Activated naive CD4-positive, alpha-beta T cell (primary cell): ENCODE measurements at places on chromosomes 3 and 15.

GRCh38 chr3:133962849-133963248 is 66.9 kb downstream of the SLCO2A1 start:
- no peak for DNase-seq

GRCh38 chr3:195761123-195761566 is 40.4 kb downstream of the MUC20 start:
- DNase-seq = no peak

- DNase-seq = no peak
These were observed 27.0 kb downstream of the KIF7 start for GRCh38 chr15:89628301-89628700.

GRCh38 chr15:86413191-86413590 is 333.5 kb downstream of the AGBL1 start:
- DNase-seq = no peak

DNA sequence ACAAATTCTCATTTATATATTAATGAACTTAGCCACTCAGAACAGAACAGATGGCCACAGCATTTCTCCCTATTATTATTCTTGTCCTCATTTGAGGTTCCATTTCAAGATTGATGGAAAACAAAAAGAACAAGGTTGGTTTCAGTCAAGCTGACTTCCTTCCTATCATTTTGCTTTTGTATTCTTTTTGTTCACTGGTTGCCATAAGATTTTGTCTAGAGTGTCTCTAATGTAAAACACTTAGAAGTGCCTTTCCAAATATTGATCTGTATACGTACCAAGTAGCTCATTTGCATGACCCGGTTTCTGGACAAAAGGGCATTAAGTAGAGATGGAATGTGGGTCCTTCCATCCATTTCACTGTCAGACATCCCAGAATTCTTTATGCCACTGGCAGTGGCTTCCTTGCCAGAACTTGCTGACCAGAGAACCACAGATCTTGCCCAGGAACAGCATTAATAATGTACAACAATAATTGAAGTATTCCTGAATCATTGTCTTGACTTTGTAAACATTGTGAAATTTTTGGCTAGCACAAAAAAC is 63.8 kb downstream of the PEX5L start:
- no peak for DNase-seq

- DNase-seq = no peak
These were observed 150.0 kb downstream of the CLSTN2 start for GRCh38 chr3:140085001-140085400.

DNA sequence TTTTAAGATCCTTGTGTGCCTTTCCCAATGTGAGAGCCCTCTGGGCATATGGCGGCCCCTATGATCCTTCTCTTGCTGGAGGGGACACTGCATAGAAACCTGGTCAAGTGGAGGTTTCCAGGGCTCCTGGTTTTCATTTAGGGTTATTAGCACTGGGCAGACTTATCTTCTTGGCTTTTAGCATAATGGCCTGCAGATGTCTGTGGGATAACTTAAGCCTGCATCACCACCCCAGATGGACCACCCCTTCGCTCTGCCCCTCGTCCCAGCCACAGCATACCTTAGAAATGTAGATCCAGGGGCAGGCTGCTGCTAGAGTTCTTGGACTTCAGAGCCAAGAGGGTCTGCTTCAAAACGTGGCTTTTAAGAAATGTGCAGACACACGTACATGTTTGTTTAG is 340.3 kb upstream of the CTDSPL start:
- DNase-seq = no peak

DNA sequence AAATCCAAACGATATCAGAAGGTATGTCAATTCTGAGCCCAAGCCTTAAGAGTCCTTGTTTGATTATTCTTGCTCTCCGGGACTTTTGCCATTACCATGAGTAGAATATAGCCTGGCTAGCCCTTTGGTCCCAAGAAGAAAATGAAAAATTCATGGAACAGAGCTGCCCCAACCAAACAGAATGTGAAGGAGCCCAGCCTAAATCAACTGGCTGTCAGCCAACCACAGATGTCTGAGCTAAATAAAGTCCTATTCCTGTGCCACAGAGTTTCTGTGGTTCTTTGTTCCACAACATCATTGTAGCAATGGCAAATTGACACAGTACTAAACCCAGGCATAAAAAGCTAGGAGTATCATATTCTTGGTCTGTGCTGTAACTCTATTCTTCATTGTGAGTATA is 185.2 kb downstream of the CPNE4 start:
- no peak for DNase-seq

DNA sequence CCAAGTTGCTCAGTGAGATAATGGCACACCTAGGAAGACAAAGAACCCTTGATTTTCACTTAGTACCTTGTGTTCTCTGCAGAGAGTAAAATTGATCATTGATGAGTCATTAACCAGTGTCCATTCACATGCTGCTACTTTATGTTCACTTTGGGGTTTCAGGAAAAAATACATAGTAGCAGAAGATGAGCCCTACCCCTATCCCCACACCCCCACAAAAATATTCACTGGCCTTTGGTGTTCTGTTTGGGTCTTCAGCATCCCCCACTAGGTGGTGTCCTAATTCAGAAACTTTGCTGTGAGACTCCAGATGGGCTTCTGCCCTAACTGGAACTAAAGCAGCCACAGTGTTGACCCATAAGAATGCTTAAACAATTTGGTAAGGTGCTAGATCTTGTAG is 178.8 kb downstream of the KLHL25 start:
- no peak for DNase-seq

GRCh38 chr3:31010491-31010890 is 116.0 kb upstream of the GADL1 start:
- no peak for DNase-seq

- DNase-seq = no peak
These were observed 47.8 kb upstream of the NEO1 start for GRCh38 chr15:73004462-73004861.

DNA sequence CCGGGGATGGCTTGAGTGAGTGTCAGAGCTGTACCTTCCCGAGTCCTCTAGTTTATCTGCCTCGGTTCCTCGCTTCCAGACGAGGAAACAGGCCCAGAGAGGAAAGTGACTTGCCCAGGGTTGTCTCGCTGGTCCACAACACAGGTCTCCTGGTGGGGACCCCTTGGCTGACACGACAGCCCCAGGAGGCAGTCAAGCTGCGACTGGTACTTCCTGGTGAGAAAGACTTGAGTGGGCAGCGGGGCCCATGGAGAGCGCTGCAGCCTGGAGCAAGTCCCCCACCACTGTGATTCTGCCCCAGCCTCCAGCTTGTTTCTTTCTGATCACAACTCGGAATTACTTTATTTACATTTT is 600 bp upstream of the CHRNA5 start:
- no peak for DNase-seq
